ENCODE measurements at places on chromosomes 7 and 10.

DNA sequence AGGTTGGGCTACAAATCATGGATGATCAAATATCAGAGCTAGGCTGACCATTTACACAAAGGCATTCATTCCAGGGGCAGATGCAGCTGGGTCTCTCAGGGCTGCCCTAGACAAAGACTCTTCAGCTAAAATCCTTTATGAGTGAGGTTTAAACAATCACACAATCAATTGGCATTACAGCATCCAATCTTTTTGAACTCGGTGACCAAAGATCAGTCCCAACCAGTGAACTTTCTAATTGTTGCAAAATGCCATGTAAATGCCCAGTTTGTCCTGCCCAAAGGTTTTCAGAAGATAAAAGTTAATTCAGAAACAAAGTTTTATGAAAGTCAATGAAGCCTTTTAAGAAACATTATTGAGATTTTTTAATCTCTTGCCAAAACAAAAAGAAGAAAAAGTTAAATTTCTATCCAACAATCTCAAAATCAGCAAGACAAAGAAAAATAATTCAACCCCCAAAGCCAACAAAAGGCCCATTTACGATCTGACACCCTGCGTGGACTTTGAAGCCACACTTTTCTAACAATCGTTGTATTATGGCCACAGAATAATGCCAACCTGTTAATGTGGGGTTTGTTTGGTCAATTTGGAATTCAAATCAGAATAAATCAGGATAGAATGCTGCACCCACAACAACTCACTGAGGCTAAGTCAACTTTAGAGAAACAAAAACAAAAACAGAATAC, 40.9 kb downstream of the GPR37 start:
- no peak overlapping the region for H3K4me3 ChIP-seq
- H3K4me1 ChIP-seq, result peaks cover 10% of the 10 kb centered on the region
- H3K27me3 ChIP-seq, result no peaks in the 10 kb centered on the region
- H3K36me3 ChIP-seq, result no peaks in the 10 kb centered on the region
- H3K27ac ChIP-seq, result no peak overlapping the region

DNA sequence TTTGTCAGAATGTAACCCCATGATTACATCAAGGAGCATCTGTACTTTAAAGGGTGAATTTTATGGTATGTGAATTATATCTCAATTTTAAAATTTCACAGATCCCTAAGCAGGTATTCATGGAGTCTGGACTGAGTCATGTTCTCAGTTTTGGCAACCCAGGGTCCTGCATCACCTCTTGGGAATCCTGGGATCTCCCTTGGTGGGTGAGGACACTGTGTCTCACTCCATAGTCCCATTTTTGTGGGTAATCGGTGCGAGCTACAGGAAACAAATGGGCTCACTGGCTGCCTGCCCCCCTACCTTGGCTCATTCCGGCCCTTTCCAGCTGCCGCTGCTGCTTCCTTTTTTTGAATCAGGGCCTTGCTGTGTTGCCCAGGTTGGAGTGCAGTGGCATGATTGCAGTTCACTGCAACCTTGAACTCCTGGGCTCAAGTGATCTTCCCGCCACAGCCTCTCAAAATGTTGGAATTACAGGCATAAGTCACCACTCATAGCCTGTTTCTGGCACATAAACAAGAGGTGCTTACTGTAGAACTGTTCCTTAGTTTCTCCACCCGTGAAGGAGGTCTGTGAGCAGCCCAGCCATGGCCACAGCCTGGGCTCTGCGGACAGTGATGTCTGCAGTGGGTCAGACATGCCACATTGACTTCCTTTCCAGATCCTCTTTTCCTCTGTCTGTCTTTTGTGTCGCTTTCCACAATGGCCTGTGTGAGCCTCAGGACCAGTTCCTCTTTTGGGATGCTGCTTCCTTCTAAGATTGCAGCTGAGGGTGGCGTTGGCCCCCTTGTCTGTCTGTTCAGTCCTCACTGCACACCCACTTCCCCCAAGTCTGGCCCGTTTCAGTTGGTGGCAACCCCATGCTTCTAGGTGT, 14.5 kb downstream of the PALD1 start:
- no peaks in the 10 kb centered on the region for H3K36me3 ChIP-seq
- H3K27ac ChIP-seq, result no peak overlapping the region
- H3K4me3 ChIP-seq, result no peak overlapping the region
- peaks cover 17% of the 10 kb centered on the region for H3K4me1 ChIP-seq
- DNase-seq, result no peak

DNA sequence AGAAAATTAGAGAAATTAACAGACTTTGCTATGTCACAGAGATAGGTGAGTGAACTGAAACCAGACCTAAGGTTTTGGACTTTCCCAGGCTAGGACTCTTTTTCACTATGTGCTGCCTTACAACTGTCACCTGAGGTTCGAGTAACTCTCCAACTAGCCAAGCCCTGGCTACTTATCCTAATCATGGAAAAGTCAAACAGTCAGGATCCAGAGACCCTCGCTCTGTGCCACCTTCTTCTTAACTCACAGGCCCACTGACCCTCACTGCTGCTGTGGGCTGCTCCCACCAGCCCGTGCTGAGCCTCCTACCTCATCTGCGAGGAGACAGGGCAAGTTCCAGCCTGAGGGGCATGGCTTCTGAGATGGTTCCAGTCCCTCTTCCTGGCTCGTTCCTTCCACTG, 211.4 kb upstream of the KLF14 start:
- peaks cover 4% of the 10 kb centered on the region for H3K36me3 ChIP-seq
- DNase-seq, result no peak
- peaks cover 13% of the 10 kb centered on the region for H3K4me1 ChIP-seq
- H3K4me3 ChIP-seq, result no peak overlapping the region
- no peak overlapping the region for H3K27ac ChIP-seq

- H3K4me3 ChIP-seq, result no peak overlapping the region
- no peaks in the 10 kb centered on the region for H3K36me3 ChIP-seq
- H3K27ac ChIP-seq, result no peak overlapping the region
- DNase-seq, result no peak
Observed at GRCh38 chr10:72935361-72935760, 19.2 kb downstream of the PLA2G12B start.

- H3K27me3 ChIP-seq, result no peaks in the 10 kb centered on the region
- no peak for DNase-seq
- no peaks in the 10 kb centered on the region for H3K4me1 ChIP-seq
- H3K27ac ChIP-seq, result no peak overlapping the region
- no peaks in the 10 kb centered on the region for H3K36me3 ChIP-seq
Observed at GRCh38 chr7:114392686-114393085, 21.9 kb upstream of the FOXP2 start.

DNA sequence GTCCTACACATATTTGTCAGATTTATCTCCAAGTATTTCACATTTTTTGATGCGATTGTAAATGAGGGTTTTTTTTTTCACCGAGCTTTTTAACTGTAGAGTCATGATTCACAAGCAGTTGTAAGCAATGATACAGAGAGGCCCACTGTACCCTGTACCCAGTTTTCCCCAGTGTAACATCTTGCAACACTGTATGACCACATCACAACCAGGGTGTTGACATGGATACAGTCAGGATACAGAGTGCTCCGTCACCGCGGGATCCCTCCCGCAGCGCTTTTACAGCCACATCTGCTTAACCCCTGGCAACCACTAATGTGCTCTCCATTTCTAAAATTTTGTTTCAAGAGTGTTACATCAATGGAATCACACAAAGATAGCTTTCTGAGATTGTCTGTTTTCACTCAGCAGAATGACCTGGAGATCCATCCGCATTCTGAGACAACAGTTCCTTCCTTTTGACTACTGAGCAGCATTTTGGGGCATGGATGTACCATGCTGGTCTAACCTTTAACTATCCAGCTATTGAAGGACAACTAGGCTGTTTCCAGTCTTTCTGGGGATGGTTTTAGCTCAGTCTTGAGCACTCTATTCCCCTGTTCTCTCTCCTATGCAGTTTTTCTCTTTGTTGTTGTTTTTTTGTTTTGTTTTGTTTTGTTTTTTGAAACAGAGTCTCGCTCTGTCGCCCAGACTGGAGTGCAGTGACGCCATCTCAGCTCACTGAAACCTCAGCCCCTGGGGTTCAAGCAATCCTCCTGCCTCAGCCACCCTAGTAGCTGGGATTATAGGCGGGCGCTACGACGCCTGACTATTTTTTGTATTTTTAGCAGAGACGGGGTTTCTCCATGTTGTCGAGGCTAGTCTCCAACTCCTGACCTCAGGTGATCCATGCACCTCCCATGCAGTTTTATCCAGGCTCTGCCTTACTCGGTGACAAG, 25.9 kb downstream of the GPRIN2 start:
- no peak overlapping the region for H3K4me3 ChIP-seq
- DNase-seq, result no peak
- no peak overlapping the region for H3K27ac ChIP-seq
- no peaks in the 10 kb centered on the region for H3K4me1 ChIP-seq
- peaks cover 4% of the 10 kb centered on the region for H3K27me3 ChIP-seq
- H3K36me3 ChIP-seq, result no peaks in the 10 kb centered on the region
